Bone marrow (tissue), 2 donors: ENCODE measurements at places on chromosomes 5 and 9.

DNA sequence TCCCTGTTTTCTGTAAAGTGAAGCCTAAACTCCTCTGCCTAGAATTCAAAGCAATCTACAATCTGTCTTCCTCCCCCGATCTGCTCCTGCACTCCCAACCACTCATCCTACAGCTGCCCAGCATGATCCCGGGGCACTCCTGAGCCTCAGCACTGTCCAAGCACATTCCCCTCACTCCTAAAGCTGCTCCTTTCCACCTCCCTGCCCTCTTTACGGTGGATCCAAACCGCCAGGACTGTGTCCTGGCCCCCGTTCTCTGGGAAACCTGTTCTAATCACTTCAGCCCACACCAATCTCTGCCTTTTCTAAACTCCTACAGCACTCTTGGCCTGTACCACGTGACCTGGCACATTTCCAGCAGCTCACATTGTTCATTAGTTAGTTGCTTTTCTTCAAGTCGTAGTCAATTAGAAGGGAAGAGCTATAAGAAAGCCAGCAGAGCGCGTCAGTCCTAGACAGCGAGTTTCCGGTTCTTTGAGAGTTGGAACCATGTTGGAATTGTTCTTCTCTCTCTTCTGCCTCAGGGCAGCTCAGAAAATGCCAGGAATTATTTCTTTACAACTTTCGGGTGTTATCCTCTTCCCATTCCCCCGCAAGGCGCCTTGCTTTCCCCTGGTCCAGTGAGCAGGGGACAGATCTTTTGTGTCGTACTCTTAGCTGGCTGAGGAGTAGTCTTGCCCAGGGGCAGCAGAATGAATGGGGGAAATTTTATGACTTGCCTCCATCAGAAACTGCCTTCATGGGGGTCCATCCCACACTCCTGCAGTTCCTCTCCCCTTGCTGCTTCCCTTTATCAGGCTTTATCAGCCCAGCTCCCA, 60.7 kb downstream of the NRG2 start:
- no peak for DNase-seq

GRCh38 chr9:93486268-93486667, 32.9 kb upstream of the FAM120AOS start:
- DNase-seq: no peak

DNA sequence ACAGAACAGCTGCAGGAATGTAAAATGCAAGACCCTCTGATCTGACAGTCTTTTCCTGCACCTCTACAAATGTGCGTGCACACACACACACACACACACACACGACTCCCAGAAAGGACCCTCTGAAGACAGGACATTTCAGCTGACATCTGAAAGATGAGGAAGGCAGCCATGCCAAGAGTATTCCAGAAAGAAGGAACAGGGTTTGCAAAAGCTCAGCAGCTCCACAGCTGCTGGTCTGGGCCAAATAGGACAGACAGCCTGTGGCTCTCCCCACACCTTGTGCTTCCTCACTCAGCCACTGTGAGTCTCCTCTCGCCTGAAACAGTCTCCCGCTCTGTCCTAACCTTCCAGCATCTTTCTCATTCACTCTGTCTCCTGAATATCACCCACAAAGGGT, 189.0 kb downstream of the PALM2AKAP2 start:
- DNase-seq: no peak

GRCh38 chr9:128215491-128216409, 12.6 kb downstream of the DNM1 start:
- DNase-seq: no peak

DNA sequence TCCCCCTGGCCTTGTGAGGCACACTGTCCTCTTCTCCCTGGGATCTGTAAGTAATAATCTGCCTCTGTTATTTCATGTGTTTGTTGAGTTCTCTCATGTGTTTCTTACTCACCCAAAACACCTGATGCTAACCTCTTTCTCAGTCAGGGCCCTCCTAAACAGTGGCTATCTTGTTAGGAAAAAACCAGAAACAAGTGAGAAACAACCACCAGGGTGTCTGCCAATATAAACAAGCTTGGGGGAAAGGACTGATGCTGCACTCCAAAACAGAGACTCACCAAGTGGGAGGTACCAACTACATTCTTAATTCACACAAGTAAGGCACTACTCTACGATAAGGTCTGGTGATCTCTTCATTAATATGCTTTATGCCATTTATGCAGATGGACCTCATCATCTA, 564.4 kb downstream of the SEMA5A start:
- no peak for DNase-seq

GRCh38 chr5:88093765-88094164, 174.9 kb downstream of the TMEM161B start:
- no peak for DNase-seq

- DNase-seq: no peak
These were observed 691 bp downstream of the DMXL1 start for GRCh38 chr5:119071561-119071995.

GRCh38 chr9:124126648-124127646, 115.4 kb downstream of the LHX2 start:
- DNase-seq: peak; percentile 63

GRCh38 chr5:3534997-3535396, 60.6 kb upstream of the IRX1 start:
- no peak for DNase-seq

GRCh38 chr9:14661421-14662059, 31.7 kb downstream of the ZDHHC21 start:
- no peak for DNase-seq

- no peak for DNase-seq
These were observed 644 bp downstream of the BRD3 start for GRCh38 chr9:134066913-134067851.

DNA sequence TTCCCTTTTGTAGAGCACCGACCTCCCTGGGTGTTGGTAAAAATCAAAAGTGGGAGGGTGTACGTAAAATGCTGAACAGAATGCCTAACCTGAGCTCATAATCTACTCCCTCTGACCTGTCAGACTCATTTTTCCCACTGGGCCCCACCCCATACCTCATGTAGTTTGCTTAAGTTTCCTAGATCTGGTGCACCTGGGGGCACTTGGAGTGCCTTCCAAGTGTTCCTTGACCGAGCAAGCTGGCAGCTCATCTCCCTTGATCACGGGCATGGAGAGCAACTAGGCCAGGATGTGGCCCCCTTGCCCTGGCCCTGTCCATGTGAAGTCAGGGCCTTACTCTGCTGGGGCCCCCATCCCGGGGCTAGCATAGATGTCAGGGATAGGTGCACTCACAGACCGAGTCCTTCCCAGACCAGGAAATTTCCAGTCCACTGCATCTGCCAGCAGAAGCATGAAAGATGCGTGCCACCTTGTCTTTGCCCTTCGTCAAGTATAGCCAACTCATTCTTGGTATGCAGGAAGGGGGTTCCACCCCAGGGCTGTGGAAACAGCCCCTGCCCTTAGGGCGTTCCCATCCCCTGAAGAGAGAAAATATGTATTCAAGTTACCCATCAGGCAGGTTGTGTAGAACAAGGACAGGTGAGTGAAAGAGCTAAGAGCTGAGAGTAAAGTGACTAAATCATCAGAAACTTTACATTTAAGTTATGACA, 41.9 kb downstream of the SLC22A5 start:
- no peak for DNase-seq

- DNase-seq: no peak
These were observed 613.7 kb downstream of the PRELID2 start for GRCh38 chr5:145221416-145221815.

GRCh38 chr5:150302301-150303069, at the start of gene ARSI:
Gene ARSI (minus strand): TSS chr5:150302905. CDS start chr5:150302373, 532 bp downstream.
- no peak for DNase-seq

DNA sequence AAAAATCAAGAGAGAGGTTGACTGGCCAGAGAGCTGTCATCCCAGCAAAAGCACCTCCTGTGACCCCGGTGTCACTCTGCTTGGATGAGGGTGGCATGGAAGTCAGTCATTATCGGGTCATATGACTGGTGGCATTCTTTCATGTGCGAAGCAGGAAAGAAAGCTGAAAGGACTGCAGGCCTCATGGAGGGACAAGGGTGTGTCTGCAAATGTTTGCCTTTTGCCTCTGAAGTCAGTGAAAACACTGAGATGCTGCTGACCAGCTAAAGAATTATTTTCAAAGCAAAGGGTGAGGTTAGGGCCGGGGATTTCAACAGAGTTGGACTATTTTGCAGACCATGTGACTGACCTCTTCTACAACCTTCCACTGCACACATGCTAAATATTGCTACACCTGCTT, 298.3 kb downstream of the CSNK1G3 start:
- DNase-seq: no peak

DNA sequence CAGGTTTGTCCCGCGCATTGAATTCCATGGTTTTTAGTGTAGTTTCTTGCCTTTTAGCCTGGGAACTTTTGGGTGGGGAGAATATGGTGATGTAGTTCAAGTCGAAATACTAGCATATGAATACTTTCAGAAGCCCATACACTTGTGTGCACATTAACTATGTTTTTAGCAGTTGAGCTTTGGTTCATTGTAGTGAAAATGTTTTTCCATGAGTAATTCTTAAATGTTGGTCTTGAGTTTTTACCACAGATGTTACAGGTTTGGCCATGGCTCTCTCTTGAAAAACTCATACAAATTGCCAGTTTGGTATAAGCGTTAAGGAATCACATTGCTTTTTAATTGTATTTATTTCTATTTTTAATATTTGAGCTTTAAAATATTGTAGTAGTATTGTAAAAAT, 45.6 kb downstream of the TRIO start:
- DNase-seq: no peak

- DNase-seq: no peak
These were observed 46.8 kb downstream of the CYSTM1 start for GRCh38 chr5:140221697-140222223.

- peak; percentile 20 for DNase-seq
These were observed 168.6 kb downstream of the NNT start for GRCh38 chr5:43771611-43772031.

DNA sequence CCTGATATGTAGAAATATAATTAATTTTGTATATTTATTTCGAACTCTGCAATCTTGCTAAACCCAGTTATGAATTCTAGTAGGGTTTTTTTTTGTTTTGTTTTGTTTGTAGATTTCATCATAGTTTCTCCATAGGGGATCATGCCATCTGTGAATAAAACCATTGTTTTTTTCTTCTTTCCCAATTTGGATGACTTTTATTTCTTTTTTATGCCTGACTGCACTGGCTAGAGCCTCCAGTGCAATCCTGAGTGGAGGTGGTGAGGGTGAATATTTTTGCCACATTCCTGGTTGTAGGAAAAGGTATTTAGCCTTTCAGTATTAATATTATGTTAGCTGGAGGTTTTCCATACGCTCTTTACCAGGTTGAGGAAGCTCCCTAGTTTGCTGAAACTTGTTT, 70.0 kb upstream of the GFPT2 start:
- DNase-seq: no peak

DNA sequence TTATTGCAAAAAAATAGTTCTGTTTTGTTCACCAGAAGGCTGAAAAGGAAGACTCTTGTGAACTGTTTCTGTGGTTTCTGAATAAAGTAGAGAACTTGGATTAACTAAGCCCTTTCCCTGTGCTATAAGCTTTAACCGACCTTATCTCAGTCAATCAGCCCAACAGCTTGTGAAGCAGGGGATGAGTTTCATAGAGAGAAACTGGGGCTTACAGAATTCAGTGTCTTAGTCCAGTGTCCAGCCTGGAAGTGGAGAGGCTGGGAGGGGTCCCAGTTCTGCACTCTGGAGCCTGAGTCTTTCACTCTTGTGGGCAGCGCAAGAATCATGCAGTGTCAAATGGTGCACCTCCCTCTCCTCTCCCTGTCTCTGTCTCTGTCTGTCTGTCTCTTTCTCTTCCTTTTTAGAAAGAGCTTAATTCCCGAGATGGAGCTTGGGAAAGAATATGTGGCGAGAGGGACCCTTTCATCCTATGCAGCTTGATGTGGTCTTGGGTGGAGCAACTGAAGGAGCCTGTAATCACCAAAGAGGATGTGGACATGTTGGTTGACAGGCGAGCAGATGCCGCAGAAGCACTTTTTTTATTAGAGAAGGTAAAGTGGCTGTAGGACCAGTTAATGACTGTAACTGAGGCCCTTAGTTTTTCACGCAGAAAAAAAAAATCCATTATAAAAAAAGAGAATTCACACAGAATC, 17.0 kb downstream of the PTPDC1 start:
- no peak for DNase-seq

DNA sequence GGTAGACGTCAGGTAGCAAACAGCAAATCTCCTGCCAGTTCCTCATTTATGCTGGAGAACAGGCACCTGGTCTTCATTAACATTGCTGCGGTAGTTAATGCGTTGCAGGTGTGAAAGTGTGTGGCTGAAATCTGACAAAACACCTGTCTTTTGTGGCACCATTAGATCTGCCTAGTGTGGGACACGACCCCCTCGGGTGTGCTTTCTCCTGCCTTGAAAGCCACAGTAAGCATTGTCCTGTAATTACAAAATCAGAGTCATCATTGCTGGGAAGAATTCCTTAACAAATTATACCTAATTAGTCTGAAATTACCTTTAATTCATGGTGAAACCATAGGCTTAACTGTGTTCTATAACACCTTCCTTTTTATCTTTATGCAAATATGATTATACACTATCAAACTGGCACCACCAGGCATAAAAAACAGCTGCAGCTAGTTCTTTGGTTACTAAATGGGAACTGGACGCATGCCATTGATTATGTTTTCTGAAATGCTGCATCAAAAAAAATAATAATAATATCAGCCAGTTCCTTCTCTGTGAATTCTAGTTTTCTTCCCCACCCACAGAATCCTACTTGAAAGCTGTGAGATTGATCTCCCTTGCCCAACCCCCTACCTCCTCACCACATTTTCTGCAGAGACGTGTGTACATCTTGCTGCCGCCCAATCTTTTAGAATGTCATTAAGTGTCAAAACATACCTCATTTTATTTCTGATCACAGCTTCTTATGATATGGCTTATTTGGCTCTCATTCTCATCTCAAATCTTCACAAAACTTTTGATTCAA, 374.0 kb downstream of the NFIB start:
- no peak for DNase-seq

DNA sequence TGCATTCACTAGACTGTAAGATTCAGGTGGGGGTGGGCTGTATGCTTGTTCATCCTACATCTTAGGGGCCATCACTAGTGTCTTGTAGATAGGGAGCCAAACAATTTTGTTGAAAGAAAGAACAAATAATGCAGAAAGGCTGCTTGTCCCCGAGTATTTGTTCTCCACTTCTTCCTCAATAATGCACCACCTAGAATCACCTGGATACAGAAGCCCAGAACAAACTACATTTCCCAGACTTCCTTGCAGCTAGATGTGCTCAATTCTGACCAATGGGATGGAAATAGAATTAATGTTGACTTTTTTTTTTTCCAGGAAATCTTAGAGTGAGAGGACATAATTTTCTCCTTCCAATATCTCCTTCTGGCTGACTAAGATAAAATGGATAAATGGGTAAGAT, 38.9 kb upstream of the TNFSF8 start:
- no peak for DNase-seq

GRCh38 chr9:133456409-133456808, 3.4 kb upstream of the CACFD1 start:
- DNase-seq: no peak
